Epithelial cell of proximal tubule (primary cell): ENCODE measurements at places on chromosomes 2 and 18. TPM values are rescaled to one million over a fixed set of nuclear protein-coding genes. Genes with fewer than 3 reads are reported as not detected.

DNA sequence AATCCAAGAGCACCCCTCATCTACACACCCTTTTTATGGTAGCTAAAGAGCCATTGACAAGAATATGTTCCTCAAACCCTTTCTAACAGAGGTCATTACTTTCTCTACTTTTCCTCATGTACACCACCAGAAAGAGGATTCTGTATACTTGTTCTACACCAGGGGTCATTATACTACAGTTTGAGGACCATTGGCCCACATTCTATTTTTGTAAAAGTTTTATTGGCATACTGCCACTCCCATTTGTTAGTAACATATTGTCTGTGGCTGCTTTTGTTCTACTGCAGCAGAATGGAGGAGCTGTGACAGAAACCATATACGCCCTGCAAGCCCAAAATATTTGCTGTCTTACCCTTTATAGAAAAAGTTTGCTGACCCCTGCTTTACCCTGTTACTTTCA lies 14.3 kb downstream of the HTR2B start:
- no peak for DNase-seq

DNA sequence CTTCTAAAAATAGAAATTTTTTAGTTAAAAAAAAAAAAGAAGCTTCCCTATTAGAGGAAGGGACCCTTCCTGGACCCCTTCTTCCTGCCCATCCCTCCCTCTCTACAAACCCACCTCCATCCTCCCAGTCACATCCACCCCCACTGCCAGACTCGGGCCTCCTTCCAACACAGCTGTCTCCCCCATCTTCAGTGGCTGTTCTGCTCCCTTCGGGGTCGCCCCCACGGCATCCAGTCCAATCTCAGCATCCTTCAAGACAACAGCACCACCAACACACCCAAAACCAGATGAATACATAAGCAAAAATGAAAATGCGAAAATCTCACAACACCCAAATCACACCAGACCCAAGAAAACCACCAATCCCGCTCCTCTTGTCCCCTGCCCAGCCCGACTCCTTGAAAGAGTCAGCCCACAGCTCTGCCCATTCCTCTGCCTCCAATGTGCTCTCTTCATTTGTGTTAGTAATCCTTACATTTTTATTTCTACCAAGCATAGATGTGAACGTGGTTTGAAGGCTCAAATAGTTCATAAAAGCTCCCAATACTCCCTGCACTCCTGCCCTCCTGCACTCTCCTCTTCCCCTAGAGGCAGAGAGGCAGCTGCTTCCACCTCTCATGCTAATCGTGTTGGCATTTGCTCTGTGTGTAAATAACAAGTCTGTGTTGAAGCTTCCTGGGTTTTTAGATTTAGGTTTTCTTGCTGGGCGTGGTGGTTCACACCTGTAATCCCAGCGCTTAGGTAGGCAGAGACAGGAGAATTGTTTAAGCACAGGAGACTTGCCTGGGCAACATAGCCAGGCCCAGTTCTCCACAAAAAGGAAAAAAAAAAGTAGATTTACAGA lies 37.0 kb downstream of the MAL start:
- DNase-seq: no peak

DNA sequence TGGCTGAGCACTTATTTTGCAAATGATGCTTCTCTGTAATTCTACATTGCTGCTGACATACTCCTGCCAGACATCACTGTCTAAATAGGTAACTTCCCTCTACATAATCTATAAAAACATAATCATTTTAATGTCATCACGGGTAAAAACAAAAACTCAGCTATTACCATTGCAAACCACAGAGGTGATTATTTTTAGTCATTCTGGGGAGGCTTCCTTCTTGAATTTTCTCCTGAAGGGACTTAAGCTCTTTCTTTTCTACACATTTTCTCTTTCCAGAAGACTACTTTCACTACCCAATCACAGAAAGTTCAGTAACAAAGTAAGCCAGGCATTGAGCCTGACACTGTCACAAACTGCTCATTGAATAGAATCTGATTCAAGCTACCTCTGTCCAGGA lies 40.4 kb upstream of the NFU1 start:
- no peak for DNase-seq

GRCh38 chr2:32450851-32451250 lies 94.0 kb downstream of the BIRC6 start:
- no peak for DNase-seq

GAL3ST2 gene
- total RNA-seq: 0.22 TPM in 1 of 2 replicates, not detected in the other

- DNase-seq: no peak
Observed at GRCh38 chr18:75250471-75250821, 39.8 kb downstream of the TSHZ1 start.

ANKRD36C gene
- 4.6 and 12.8 TPM in 2 replicates for total RNA-seq

DNA sequence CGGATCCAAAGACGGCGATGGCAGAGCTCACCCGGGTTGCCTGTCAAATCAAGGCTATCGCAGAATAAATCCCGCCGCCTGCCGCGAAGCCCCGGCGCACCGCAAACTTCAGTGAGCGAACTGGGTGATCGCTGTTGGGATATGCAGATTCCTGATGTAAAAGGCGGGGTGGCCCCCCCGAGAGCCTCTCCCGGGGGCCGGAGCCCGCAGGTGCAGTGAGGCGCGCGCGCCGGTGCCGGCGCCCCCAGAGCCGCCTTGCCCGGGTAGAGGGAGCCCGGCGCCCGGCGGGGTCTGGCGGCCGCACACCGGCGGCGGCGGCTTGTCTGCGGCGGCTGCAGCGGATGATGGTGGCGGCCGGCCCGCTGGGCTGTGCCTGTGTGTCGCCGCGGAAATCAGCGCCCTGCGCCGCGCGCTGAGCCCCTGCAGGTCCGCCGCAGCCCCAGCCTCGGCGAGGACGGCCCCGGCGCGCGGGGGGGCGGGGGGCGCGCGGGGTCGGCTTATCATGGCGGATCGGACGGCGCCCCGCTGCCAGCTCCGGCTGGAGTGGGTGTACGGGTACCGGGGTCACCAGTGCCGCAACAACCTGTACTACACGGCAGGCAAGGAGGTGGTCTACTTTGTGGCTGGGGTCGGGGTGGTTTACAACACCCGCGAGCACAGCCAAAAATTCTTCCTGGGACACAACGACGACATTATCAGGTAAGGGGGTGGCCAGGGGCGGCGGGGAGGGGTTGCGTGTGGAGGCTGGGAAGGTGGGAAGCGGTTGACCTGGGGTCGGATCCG lies 1.3 kb downstream of the EML6 start:
- no peak for DNase-seq
